ENCODE measurements at places on chromosomes 4 and X.

GRCh38 chr4:78691971-78692821 is 84.0 kb upstream of the BMP2K start:
- no peak for DNase-seq

DNA sequence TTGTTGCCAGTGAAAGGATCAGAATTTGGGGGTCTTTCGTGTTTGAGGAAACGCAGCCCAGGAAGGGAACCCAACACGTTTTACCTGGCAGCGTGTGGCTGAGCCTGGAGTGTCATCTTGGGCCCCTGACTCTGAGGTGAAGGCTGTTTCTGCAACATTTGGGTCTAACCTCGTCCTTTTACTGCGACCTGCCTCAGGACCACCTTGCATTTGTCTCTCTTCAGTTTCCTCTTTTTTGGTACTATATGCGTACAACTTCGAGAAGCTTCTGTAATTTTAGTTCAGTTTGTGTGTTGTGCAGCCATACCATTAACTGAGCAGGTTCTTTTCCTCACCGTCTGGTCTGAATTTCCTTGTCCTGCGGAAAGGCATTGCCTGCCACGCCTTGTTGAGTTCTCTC is 61.5 kb downstream of the TMEM131L start:
- DNase-seq: no peak

DNA sequence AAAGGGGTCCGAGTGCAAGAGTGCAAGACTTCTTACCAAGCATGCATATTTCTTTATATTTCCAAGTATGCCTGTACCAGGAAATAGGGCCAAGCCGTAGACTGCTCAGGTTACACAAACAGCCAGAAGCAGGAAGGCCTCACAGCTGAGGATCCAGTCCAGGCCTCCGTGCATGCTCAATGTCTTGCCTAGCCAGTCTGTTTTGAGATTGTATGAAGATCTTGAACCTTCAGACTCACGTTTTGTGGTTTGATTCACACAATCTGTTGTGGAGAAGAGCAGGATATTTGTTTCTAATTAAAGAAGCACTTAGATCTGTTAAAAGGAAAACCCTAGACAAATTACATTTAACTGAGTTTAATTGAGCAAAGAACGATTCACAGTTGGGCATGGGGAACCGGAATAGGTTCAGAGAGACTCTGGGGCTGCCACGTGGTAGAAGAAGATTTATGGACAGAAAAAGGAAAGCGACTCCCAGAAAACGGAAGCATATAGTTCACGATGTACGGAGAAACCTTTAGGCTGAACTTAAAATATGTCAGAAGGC is 1.2 kb downstream of the MGST2 start:
- no peak for DNase-seq

GRCh38 chrX:116493271-116493670 is 30.5 kb upstream of the CT83 start:
- no peak for DNase-seq

DNA sequence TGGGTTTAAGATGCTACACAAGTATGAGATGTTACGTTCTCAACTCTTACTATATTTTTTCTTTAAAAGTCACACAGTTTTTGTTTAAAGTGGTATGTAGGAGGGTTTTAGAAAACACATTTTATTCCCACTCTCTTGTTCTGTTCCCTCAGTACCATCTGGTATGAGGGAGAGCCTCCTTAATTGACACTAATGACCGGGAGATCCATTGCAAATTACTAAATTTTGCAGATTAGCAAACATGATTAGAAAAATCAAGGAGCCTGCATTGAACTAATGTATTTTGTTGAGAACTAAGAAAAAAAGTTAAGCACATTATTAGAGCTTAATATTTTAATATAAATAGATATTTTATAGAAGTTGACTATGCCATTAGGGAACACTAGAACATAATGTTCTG is 87.3 kb upstream of the UNC5C start:
- DNase-seq: no peak

GRCh38 chr4:34861666-34862065 is 1382.6 kb downstream of the ARAP2 start:
- DNase-seq: no peak

- DNase-seq: no peak
These were observed 48.1 kb upstream of the PLK4 start for GRCh38 chr4:127832585-127832984.

DNA sequence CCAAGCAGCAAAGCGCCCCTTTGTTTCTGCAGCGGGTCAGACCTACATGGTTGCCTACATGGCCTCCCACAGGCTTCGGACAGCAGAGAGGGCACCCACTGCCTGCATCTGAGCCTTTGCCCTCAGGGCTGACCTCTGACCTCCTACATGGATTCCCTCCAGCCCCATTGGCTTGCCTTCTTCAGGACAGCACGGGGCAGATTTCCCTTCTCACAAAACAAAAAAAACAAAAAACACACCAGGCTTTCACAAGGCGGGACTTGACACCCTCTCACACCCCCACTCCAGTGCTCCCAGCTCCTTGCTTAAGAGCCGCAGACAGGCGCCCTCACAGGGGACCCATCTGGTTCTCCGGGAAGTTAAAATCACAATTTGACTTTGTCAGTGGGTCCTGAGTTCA is 32.9 kb downstream of the ZFYVE28 start:
- no peak for DNase-seq

GRCh38 chr4:185640811-185641675 is 105.7 kb upstream of the PDLIM3 start:
- DNase-seq: no peak

DNA sequence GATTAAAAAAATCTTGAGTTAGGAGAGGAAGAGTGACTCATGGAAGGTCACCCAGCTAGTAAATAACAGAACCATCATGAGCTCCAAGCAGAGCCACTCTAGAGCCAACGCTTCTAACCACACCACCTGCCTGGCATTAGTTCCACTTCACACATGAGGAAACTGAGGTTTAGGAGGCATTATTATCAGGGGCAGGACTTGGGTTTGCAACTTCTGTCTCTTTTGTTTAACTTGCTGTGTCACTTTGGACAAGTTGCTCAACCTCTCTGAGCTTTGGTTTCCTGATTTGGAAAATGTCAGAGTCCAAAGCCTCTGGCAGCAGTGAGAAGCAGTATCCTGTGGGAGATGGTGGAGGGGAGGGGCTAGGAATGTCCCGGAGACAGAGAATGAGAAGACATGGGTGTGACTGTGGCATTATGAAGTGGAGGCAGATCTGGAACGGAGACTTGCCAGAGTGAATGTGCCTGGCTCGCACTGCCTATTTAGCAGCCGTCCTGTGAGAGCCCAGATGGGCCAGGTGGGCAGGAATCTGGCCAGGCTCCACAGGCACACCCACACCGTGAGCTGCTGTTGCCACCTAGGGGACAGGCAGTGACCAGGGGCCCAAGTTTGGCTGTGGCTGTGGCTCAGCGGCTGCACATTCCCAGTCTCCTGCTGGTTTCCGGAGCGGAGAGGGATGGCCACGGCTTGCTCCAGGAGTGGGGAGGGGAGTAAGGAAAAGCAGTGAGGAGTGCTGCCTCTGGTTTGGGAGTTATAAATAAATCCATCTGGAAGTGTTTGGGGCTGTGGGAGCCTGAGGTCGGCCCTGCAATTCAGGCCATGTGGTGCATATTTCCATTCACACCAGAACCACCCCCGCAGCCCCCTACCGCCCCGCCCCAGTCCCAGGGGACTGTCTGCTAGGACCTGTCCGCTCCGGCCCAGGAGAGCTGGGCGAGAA is 93.4 kb downstream of the NHSL2 start:
- DNase-seq: no peak

- DNase-seq: no peak
These were observed 9.3 kb downstream of the DIPK2B start for GRCh38 chrX:45191383-45191782.

- DNase-seq: no peak
These were observed 954.3 kb downstream of the PCDH7 start for GRCh38 chr4:31674313-31674947.

- DNase-seq: no peak
These were observed 4.4 kb downstream of the LRCH2 start for GRCh38 chrX:115229337-115230003.

GRCh38 chr4:25433966-25434827 is 57.1 kb downstream of the ANAPC4 start:
- DNase-seq: no peak

GRCh38 chrX:41475591-41476241 is 28.6 kb downstream of the NYX start:
- no peak for DNase-seq

GRCh38 chr4:137640156-137640837 is 108.0 kb upstream of the PCDH18 start:
- no peak for DNase-seq

GRCh38 chrX:7462110-7462509 is 314.2 kb upstream of the PUDP start:
- no peak for DNase-seq

DNA sequence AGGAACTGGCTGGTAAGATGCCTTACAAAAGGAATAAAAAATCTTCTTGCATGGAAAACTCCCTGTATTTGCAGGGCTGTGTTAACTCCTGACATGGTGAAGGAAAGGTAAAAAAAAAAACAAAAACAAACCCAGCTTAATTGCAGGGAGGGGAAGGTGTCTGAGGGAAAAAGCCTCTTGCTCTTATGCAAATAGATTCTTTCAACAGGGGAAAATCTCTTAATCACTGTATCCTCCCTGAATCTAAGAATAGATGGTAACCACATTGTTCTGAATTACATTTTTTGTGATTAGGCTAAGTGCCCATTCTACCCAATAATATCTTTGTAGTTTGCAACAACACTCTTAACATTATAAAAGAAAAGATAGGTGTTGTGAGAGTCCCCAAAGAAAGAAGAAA is 172.6 kb downstream of the RBM46 start:
- DNase-seq: no peak

- DNase-seq: no peak
These were observed 9.6 kb upstream of the DLG3 start for GRCh38 chrX:70434914-70435586.

DNA sequence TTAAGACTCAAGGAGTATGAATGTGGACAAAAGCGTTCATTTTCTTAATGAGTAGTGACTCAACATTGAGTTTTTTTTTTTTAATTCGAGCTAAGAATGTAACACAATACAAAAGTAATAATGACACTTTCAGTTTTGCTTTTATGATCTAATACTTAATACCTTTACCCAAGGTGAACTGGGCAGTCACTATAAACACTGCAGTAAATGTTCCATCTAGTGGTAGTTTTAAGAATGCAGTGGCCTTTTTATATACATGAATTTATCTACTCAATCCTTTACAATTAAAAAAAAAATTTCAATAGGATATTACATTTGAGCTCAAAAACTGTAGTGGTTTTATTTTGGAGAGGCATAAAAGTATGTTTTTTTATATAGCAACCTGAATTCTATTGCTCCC is 33.9 kb downstream of the PDK3 start:
- DNase-seq: no peak

DNA sequence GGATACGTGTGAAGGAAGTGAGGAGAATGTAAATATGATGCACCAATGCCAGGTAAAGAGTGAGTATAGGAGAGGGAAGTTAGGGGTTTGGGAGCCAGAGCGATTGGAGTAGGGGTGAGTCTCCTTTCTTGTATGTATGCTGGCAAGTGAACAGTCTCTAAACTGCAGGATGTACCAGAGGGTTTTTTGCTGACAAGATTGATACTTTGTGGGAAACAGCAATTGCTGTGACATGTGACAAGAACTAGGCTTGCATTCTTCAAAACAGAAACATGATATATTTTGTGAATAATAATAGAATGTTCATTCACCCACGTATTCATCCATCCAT is 706 bp downstream of the CHIC1 start:
- DNase-seq: no peak

DNA sequence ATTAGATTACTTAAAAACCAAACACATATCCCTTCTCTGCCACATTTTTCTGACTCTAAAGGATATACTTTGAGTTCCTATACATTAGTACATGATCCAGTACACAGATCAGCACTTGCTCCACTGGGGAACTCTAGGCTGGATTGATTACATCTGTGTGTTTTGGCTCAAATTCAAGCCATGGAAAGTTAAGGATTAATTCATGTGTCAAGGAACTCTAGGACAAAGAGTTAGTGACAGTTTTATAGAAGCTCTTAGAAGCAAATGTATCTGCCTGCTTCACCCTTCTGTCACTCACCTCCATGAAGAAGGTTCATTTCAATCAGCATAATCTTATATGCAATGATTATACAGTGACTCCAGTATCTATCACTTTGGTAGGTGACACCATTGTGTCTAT is 43.2 kb downstream of the SCFD2 start:
- no peak for DNase-seq

DNA sequence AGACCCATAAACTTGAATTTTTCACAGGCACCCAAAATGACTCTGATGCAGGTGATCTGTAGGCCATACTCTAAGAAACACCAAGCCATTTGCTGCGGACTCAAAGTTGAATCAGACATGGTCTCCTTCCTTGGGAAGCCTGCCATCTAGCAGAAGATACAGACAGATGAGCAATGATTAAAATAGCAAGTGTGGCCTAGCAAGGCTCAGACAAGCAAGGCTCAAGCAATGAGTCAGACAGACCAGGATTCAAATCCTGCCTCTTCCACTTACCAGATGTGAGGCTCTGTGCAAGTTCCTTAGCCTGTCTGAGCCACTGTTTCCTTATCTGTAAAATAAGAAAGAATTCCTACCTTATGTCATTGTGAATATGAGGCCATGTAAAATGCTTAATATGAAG is 2.3 kb downstream of the CCDC149 start:
- DNase-seq: no peak

Data from stimulated activated CD8-positive, alpha-beta memory T cell treated with anti-CD3 and anti-CD28 coated beads, Interleukin-4, amount 100 ng/mL, for 4 hours (primary cell).